ENCODE measurements at places on chromosomes 13 and 19.

DNA sequence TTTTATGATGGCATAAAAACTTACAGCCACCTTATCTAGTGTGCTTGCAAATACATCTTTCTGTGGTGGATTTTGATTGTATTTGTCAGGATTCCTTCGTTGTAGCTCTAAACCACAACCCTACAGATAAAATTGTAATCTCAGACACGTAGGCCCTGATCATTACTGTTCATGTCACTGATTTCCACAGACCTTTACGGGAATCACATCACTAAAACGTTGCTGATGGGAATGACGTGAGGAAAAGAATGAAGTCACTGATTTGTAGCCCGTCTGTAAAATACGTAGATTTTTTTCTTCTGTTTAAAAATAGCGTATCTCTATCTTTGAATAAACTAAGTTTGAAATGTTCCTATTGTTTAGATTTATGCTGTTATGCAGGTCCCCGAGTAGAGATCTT is 399.2 kb downstream of the MYO16 start:
- DNase-seq: no peak

GRCh38 chr13:34863360-34864135 is 78.5 kb upstream of the NBEA start:
- DNase-seq: no peak

DNA sequence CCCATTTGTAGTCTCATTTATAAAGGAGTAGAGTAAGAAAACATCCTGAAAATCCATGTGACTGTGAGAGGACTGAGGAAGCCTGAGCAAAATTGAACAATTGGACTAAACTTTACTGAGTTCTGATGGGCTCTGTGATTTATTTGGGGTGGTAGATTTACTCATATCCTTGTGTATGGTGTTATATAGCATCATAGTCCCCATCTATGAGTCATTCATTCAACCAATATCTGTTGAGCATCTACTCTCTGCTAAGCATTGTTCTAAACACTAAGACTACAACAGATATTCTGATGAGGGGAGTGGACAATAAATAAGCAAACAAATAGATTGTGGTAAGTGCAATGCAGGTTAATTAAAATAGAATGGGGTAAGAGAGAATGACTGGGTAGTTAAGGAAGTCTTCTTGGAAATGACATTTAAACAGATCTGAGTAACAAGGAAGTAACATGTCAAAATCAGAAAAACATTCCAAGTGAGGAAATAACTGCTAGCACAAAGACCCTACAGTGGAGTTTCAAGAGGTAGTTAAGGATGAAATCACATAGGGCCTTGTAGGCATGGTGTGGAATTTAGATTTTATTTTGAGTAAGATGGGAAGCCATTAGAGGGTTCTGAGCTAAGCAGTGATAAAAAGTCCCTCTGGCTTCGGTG is 36.3 kb upstream of the MLNR start:
- no peak for DNase-seq

DNA sequence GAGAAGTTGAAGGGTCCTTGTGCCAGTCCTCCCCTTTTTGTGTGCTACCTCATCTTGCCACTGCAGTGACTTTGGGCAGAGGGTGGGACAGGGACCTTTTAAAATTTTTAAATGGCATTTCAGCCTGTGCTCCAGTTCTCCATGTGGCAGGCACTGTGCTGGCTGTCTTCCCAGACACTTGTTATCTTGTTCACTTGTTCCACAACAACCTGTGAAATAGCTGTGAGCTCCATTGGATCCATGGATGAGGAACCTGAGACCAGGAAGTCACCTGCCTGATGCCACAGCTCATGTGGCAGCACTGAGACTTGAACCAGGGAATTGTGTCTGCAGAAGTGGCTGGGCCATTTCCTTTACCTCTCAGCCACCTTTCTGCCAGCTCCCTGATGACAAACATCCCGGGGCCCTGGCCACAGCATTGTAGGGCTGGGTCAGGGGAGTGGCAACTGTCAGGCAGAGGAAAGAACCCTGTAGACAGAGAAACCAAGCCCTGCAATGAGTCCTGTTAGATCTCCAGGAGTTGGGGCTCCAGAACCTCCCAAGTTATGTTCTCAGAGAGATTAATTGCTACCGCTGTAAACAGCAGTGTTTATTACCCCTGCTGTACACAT is 6.4 kb downstream of the EGLN2 start:
- peak; percentile 69 for DNase-seq

DNA sequence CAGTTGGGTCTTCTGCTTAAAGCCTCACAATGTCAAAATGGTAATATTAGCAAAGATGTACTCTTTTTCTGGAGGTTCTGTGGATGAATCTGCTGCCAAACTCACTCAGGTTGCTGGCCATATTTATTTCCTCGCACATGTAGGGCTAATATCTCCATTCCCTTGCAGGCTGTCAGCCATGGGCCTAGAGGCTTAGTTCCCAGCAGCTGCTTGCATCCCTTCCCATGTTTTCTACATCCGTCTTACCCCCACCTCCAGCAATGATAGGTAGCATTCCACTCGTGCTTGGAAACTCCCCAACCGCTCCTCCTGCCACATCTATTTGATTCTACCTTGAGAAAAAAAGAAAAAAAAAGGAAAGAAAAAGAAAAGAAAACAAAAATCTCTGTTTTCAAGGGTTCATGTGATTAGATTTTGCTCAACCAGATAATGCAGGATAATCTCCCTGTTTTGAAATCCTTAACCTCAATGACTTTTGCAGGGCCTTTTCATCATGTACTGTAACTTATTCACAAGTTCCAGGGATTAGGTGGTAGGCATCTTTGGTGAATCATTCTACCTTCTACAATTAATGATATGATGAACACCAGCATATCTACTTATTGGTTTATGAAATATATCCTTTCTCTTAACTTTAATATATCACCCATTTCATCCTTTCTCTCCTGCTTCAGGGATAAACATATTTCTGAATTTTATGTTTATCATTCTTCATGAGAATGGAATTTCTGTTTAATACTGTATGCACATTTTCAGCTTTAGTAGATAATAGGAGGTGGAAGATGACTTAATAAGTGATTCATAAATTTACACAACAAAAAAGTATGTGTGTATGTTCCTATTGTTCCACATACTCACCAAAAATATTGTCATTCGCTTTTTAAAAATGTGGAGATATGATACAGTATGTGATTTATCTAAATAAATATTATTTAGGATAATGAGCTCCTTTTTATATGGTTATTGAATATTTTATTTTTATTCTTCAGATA is 931.9 kb downstream of the SLITRK5 start:
- no peak for DNase-seq

GRCh38 chr19:17762505-17763229 is 11.4 kb downstream of the FCHO1 start:
- DNase-seq: no peak

- DNase-seq: peak; percentile 83
Measured at GRCh38 chr19:46542428-46543230, 47.0 kb upstream of the PNMA8B start.

- DNase-seq: no peak
Measured at GRCh38 chr13:73210218-73210883, 151.5 kb downstream of the KLF5 start.

DNA sequence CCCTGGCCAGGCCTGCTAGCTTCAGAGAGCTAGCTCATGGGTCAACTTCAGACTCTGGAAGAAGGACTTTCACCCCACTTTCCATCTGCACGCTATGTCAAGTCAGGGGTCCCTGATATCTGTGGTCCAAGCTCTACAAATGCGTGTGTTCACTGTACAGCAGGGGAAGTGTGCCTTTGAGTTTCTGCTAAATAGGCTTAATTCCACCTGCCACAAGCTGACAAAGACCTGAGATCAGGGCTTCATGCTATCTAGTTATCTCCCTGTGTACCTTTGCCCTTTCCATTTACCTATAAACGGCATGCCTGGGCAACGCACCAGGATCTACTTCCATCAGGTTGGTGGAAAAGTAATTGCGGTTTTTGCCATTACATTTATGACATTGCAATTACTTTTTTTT is 10.7 kb upstream of the SULT2A1 start:
- DNase-seq: no peak

Data from CD4-positive, alpha-beta T cell treated with Interleukin-2 at 100 ng/mL for 4 hours (primary cell).